ENCODE measurements at places on chromosomes 5 and 9.

- DNase-seq = peak; percentile 10
These were observed 11.0 kb downstream of the SPINK14 start for GRCh38 chr5:148179234-148179824.

DNA sequence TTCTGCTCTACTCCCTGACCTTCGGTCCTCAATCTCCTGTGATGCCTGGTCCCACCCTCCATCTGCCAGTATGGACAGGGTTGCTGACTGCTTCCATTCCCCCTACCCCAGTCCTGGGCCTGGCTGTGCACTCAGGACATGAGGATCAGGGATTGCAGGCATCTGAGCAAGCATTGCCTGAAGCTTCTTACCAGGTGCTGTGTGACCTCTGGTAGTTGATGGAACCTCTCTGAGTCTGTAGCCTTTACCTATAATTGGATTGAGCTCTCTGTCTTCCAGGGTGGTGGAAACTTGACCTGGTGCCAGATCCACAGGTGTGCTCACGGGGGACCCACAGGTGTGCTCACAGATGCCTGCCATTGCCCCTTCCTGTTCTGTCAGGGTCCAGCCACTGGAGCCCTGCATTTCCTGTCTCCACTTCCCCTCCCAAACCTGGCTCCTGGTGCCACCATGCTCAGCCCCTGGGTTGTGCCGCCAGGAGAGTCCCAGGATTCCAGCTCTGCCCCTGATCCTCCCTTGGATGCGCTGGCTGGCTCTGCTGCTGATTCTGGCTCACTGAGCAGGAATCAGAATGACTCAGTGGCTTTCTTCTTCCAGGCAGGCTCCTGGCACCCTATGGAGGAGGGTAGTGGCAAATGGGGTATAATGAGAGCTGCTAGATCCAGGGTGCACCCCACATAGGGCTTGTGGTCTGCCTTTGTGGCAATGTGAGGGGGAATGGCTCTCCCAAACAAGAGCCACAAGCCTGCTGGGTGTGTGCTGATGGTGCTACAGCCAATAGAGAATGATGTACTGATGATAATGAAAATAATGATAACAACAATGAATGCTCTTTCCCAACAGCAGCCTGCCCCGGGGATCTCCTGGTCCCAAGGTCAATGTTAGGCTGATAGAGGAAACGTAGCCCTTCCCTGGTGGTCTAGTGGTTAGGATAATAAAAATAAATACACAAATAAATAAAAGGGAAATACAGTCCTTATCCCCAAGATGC is 35.2 kb upstream of the PSD2 start:
- DNase-seq = no peak

- DNase-seq = no peak
These were observed 27.7 kb downstream of the PTCD2 start for GRCh38 chr5:72347801-72348308.

- DNase-seq = no peak
These were observed 94.8 kb upstream of the CDH12 start for GRCh38 chr5:22947921-22948320.

DNA sequence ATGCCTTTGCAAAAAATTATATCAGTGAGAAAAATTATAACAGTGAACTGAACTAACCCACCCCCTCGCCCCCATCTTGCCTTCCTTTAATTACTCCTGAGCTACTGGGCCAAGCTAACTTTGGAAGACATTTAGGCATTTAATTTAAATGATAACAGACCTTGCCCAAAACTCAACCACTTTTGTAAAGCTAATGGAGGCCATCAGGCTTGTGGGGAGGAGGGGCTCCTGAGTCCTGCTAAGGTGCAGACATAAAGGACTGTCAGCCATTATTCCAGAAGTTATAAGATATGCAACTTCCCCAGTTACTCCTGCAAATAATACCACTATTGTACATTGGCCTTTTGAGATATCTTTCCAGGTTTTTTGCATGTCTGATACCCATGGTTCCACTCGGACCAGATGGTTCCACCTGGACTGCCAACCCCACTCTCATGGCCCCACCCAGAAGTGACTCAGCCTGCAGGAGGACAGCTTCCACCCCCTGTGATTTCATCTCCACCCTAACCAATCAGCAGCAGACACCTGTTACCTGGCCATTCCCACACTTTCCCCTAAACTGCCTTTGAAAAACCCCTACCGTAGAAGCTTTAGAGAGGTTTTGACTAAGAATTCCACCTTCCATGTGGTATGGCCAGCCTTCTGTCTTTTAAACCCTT is 805.4 kb upstream of the CDH6 start:
- DNase-seq = no peak

- no peak for DNase-seq
These were observed 83.9 kb downstream of the PAPPA start for GRCh38 chr9:116237456-116237855.

DNA sequence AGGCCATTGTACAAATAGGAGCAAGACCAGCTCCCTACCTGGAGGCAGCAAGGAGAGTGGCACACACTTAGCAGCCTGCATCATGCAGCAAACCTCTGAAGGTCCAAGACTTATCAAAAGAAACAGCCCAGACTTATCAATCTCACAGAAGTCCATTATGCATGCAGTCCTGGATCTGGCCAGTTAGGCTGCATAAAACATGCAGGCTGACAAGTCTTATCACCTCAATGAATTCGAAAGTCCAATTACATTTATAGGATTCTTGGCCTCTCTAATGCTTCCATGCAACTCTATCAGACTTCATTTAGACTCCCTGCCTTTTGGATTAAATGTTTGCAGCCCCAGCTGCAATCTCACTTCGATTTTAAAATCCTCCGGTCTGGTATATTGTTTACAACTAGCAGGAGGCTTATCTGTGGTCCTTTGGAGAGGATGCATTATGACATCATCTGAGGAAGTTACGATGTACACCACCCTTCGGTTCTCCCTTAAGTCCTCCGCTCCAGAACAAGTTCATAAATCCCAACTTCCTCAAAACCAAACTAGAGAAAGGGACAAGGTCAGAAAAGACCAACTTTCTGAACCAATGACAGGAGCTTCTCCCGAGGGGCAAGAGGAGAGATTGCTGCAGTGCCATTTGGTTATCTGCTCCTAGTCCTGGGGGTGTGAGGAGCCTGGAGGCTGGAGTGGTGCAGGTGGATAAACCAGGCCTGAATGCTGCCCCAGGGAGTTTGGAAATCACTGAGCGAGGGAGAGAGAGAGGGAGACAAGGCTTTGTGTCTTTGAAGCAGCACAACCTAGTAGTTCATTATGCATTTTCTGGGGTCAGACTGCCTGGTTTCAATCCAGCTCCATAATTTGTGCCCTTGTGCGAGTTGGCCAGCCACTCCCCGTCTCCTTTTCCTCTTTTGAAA is 313.9 kb downstream of the TLE1 start:
- no peak for DNase-seq

GRCh38 chr5:2094616-2094995 is 211.9 kb upstream of the IRX4 start:
- no peak for DNase-seq

DNA sequence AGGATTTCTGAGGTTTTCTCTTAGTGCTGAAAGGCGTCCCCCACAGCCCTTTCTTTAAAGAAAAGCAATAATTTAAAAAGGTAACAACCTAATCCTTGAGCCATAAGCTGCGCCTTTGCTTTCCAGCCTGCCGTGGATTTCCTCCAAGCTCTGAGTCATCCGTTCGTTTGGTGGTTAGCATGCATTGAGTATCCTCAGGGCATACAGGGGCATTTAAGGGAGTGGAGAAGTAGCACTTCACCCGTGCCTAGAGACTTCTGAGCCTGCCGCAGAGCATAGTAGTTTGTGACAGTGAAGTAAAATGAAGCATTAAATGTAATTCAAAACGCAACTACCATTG is 892 bp upstream of the TNC start:
- DNase-seq = no peak

DNA sequence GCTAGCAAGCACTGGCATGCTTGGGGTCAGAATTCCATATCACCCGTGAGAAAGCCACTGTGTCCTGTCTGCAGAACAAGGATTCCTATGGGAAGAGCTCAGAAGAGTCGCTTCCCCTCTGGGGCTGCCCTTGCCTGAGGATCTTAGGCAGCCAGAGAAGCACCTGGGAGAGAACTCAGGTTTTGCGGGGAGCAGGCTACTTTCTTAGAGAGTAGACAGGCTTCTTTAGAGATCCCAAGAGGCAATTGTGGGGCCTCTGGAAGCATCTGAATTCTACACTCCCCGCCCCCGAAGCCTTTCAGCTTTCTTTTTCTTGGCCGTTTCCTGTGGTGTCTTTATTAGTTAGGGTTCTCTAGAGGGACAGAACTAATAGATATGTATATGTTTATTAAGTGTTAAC is 40.9 kb downstream of the PHF2 start:
- DNase-seq = no peak
